ENCODE measurements at places on chromosomes 5 and 9.

DNA sequence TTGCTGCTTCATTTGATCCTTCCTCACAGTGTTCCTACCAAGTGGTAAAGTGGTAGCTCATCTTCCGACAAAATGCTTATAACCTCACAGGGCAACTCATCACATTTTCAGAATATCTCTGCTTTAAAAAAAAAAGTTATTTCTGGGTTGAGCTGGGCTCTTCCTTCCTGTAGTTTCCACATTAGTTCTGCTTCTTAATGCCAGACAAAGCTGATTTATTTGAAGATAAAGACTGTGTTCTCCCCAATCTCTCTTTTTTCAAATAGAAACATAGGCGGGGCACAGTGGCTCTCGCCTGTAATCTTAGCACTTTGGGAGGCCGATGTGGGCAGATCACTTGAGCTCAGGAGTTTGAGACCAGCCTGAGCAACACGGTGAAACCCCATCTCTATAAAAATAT, 273.1 kb downstream of the ACTL7B start:
- no peak for DNase-seq

DNA sequence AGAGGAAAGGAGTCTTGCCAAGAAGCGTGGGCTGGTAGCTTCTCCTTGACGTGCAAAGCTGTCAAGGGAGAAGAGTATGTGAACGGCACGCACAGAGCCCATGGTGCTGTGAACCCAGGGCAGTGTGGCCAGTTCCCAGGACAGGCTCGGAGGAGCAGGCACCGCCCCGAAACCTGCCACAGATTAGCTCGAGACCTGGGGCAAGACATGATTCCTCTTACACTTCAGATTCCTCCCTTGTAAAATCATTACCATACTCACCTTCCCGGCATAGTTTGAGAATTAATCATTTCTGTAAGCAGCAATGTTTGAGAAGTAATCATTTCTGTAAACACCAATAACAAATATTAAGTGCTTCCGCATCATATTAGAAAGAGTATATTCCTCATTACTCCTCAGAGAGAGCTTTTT, 19.9 kb downstream of the GOLM1 start:
- no peak for DNase-seq

GRCh38 chr9:969310-970150, 6.9 kb upstream of the DMRT3 start:
- DNase-seq, result no peak

DNA sequence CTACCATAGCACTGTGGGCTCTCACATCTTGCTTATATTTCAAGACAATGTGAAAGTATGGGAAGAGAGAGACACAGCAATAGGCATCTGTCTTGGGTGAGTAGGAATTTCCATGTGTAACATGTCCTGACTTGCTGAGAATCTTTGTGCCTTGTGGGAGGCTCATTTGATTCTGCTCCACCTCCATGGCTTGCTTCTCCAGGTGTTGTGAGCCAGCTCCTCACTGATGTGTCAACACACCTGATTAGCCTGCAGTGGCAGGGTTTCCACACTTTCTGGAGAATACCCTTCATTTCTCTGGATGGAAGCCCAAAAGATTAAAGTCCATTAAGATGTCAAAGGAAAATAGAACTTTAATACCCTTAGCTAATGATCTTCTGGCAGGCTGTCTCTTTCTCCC, 613.6 kb downstream of the ZNF608 start:
- DNase-seq, result no peak

GRCh38 chr5:142621227-142621626, 64.7 kb downstream of the FGF1 start:
- no peak for DNase-seq

DNA sequence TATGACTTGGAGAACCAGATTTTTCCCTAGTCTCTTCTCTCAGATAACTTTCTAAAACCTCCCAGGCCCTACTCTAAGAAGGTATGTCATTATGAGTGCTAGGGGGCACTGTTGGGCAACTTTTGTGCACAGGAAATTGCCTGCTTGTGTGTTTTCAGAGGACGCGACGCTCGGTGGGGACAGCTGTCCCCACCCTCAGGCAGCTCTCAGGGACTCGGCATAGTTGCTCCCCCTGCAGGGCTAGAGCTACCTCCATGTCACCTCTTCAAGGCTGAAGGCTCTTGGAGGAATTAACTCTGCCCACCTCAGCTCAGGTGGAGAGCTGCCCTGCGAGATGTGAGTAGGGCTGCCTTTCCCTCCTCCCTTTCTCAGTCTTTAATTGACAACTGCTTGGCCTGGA, 10.2 kb upstream of the TIFAB start:
- DNase-seq, result peak; percentile 94

DNA sequence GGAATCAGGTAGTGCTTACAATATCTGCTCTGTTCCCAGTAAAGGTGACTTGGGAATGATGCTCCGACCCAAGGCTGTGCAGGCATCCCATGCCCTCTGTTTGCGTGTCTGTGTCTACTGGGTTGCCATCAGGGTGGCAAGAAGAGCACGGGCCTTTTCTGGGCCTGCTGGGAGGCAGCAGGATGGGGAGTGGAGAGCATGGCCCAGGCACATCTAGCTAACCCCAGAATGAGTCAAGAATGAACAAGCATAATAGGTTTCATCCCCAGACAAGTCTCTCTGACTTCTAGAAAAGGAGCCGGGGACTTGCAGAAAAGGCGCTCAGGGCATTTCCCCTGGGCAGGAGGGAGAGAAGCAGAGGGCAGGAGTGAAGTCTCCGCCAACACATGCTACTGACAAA, 260.4 kb downstream of the IRX1 start:
- no peak for DNase-seq

DNA sequence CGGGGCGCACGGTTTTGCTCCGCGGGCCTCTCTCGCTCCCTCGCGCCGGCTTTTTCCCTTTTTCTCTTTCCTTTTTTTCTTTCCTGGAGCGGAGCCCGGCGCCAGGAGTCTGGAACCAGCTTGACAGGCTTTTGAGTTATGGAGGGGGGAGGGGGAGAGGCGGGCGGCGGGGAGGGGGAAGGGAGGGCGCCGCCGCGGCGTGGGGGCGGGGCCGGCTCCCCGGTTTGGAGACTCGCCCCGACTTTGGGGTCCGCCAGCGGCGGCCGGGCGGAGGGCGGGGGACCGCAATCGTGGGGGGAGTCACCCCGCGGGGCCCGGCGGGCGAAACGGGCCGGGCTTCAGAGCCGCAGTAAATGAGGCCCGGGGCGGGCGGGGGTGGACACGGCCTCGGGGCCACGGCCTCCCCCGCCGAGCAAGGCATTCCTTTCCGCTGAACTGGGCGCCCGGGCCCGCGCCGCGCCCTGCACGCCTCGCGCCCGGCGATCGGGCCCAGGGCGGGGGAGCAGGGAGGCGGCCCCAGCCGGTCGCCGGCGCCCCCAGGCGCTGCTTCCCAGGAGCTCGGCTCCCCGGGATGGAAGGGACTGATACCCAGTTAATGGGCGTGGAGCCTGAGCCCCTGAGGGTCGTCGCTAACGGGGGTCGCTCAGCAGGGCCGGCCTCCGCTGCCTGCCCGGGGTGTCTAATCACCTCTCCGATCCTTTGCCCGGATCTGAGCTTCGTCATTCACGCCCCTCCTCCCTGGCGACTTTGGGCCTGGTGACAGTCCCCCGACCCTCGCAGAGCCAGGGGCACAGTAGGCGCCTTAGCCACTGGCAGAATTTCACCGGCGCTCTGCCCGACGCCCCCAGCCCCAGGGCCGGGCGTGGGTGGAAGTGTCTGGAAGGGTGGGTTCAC, 138.1 kb downstream of the C9orf50 start:
- DNase-seq, result no peak

- no peak for DNase-seq
Observed at GRCh38 chr5:173707392-173707791, 90.9 kb upstream of the BOD1 start.

GRCh38 chr9:92954049-92954861, 6.9 kb downstream of the FGD3 start:
- DNase-seq, result peak; percentile 94

Data from Jurkat, Clone E6-1 (cell line).